Esophagus muscularis mucosa (tissue), 4 donors: ENCODE measurements at places on chromosomes 6 and 20. TPM values are rescaled to one million over a fixed set of nuclear protein-coding genes. Genes with fewer than 3 reads are reported as not detected.

DNA sequence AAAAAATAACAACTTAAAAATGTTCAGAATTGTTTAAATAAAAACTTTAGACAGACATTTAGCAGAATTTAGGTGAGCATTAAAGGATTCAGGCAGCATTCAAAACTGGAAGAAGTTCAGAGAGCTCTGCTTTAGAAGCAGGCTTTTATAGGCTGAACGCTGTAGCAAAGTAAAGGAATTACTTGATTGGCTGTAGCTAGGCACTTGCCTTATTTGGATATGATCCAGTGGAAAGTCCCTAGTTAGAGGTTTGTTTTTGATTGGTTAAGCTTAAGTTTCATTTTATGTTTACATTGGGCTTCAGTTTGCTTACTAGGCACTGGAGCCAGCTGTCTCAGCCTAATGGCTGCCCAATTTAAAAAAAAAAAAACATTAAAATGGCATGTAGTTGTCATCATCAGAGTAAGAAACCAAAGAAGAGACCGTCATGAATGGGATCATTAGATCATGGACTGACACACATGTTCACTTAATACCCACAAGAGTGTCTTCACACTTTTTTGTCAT is 65.1 kb downstream of the CBFA2T2 start:
- H3K36me3 ChIP-seq = peaks cover 9% of the 10 kb centered on the region
- peak overlapping the region; percentile 64 for H3K27ac ChIP-seq
- H3K4me1 ChIP-seq = peaks cover 36% of the 10 kb centered on the region
- peak overlapping the region; percentile 2 for H3K4me3 ChIP-seq

DNA sequence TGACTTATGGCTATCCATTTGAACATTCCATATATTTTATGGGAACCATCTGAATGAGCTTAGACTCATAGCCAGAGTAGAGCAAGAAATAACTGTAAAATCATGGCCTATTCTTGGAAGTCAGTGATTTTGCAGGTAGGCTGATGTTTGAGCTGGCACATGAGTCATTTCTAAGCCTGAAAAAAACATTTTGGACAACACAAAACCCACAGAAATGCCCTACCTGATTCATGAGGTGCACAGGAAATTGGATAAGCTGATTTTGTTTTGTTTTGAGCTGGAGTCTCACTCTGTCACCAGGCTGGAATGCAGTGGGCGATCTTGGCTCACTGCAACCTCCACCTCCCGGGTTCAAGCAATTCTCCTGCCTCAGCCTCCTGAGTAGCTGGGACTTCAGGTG is 443.0 kb downstream of the PKHD1 start:
- no peaks in the 10 kb centered on the region for H3K27me3 ChIP-seq
- no peaks in the 10 kb centered on the region for H3K36me3 ChIP-seq
- H3K27ac ChIP-seq = no peak overlapping the region

GRCh38 chr20:3632311-3633004 is 30.7 kb downstream of the GFRA4 start:
- H3K36me3 ChIP-seq = peaks cover 33% of the 10 kb centered on the region
- no peak for DNase-seq
- H3K4me3 ChIP-seq = no peak overlapping the region
- H3K27ac ChIP-seq = no peak overlapping the region

DNA sequence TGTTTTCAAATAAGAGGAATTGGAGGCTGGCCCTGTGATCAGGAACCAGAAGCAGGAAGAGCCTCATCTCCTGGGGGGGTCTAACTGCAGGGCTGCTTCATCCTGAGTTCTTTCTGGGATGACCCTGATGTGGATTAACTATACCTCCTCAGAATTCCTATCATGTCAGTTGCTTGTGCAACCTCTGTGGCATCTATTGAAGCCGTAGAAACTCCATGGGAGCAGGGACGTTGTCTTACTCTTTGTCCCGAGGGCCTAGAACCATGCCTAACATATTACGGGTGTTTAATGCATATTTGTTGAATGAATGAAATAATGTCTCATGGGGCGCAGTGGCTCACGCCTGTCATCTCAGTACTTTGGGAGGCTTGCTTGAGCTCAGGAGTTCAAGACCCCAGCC is 110.1 kb upstream of the AGPAT4 start:
- no peaks in the 10 kb centered on the region for H3K27me3 ChIP-seq
- no peak overlapping the region for H3K4me3 ChIP-seq
- H3K27ac ChIP-seq = no peak overlapping the region

GRCh38 chr6:129209355-129209754 is 326.4 kb downstream of the LAMA2 start:
- H3K27ac ChIP-seq = no peak overlapping the region
- H3K36me3 ChIP-seq = no peaks in the 10 kb centered on the region
- H3K4me3 ChIP-seq = no peak overlapping the region
- no peak for DNase-seq
- no peaks in the 10 kb centered on the region for H3K4me1 ChIP-seq
- H3K27me3 ChIP-seq = no peaks in the 10 kb centered on the region

GRCh38 chr6:130585587-130585986 is 219.8 kb downstream of the TMEM200A start:
- H3K4me3 ChIP-seq = no peak overlapping the region
- no peak overlapping the region for H3K27ac ChIP-seq
- H3K4me1 ChIP-seq = no peaks in the 10 kb centered on the region
- H3K36me3 ChIP-seq = no peaks in the 10 kb centered on the region
- DNase-seq = no peak

- no peak overlapping the region for H3K27ac ChIP-seq
- no peaks in the 10 kb centered on the region for H3K27me3 ChIP-seq
- H3K4me1 ChIP-seq = no peaks in the 10 kb centered on the region
- DNase-seq = no peak
- H3K36me3 ChIP-seq = no peaks in the 10 kb centered on the region
- no peak overlapping the region for H3K4me3 ChIP-seq
These were observed 18.7 kb upstream of the RNF144B start for GRCh38 chr6:18368277-18369105.

- H3K4me1 ChIP-seq = no peaks in the 10 kb centered on the region
- H3K4me3 ChIP-seq = no peak overlapping the region
- no peak overlapping the region for H3K27ac ChIP-seq
- no peaks in the 10 kb centered on the region for H3K27me3 ChIP-seq
- H3K36me3 ChIP-seq = no peaks in the 10 kb centered on the region
These were observed 122.0 kb downstream of the GMPR start for GRCh38 chr6:16360365-16360764.

- H3K4me3 ChIP-seq = no peak overlapping the region
- H3K27me3 ChIP-seq = no peaks in the 10 kb centered on the region
- no peak for DNase-seq
- no peaks in the 10 kb centered on the region for H3K4me1 ChIP-seq
- no peak overlapping the region for H3K27ac ChIP-seq
These were observed 191.1 kb downstream of the EDN1 start for GRCh38 chr6:12481292-12481691.

DNA sequence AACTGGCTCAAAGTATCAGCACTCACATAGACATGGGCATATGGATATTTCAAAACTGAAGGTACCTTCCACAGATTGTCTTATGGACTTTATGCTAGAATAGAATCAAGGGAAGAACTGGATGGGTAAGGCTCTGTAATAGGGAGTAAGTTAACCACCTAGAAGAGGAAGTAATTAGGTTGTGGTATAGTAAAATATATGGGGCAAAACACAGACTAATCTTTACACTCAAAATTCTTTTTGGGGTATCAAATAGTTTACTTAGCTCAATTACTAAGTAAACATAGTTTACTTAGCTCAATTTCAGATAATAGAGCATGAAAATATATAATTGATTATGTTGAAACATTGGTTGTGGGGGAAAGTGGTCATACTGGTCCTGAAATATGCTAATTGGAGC is 94.2 kb upstream of the ATXN1 start:
- H3K27me3 ChIP-seq = no peaks in the 10 kb centered on the region
- no peak for DNase-seq
- no peak overlapping the region for H3K27ac ChIP-seq
- H3K4me1 ChIP-seq = no peaks in the 10 kb centered on the region
- no peaks in the 10 kb centered on the region for H3K36me3 ChIP-seq

The SSTR4 gene
- total RNA-seq = not detected

The ISM1 gene
- total RNA-seq = 7.1 TPM
